Stimulated activated CD4-positive, alpha-beta T cell treated with anti-CD3 and anti-CD28 coated beads, Interleukin-4, amount 100 ng/mL, for 1 hour (primary cell): ENCODE measurements at places on chromosomes 5 and 9.

GRCh38 chr5:119212026-119212425, 141.1 kb downstream of the DMXL1 start:
- DNase-seq = no peak

GRCh38 chr5:9331372-9331771, 214.5 kb downstream of the SEMA5A start:
- no peak for DNase-seq

DNA sequence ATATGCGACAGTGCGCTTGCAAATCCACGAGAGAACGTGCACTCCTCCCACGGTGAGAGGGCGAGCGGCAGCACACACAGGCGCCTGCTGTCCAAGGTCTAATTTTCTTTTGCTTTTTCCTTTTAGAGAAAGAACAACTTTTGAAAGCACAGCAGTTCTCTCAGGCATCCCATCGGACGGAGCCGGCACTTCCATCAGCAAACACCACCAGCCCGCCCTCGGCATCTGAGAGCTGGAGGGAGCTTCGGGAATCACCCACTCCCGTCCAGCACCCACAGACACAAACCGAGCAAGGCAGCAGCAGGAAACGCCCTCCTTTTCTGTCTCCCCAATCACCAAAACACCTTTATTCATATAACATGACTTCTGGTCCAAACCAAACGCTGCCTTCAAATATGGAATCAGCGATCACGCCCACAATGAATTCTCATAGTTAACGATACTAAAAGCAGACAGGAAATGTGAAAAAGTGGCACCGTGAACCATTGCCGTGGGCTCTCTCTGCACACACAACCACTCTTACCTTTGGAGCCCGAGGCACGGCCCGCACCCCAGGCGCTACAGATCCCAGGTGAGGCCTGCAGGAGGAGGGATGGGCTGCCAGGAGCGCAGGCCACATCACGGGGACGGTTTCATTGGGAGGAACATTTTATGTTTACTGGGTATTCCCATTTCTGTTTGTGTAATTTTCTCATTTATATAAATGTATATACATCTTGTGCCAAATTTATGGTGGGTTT, 14.2 kb downstream of the LPCAT1 start:
- no peak for DNase-seq

DNA sequence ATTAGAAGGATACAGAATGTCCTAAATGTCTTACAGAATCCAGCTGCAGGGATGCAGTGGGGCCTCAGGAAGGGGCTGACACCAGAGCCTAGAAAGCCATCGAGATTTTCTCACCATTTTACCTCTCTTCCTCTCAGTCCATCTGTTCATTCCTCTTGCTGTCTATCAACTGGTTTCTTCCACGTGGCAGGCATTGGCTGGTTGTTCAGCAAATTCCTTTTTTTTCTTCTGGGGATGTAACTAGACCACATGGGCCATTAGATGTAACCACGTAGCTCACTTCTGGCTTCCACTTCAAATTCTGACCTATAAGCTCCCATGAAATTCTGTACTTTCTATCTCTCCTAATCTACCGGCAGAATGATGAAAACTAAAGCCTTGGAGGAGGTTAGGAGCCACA, 93.6 kb upstream of the MTAP start:
- DNase-seq = no peak

DNA sequence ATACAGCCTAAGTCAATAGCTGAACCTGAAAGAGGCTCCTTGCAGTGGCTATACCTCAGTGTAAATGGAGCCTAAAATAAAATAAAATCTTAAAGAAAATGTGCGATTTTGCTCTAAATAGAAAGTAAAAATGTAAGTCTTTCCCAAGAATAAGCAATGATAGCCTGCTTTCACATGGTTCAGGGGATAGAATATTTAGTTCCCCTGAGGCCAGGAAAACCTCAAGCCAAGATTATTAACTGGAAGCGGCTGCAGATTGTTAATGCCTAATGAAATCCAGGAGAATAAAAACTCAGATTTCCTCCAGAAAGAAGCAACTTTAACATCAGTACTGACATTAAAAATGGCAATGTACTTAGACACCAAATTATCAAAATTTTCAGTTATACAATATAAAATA, 463.7 kb downstream of the CYLC2 start:
- DNase-seq = no peak

DNA sequence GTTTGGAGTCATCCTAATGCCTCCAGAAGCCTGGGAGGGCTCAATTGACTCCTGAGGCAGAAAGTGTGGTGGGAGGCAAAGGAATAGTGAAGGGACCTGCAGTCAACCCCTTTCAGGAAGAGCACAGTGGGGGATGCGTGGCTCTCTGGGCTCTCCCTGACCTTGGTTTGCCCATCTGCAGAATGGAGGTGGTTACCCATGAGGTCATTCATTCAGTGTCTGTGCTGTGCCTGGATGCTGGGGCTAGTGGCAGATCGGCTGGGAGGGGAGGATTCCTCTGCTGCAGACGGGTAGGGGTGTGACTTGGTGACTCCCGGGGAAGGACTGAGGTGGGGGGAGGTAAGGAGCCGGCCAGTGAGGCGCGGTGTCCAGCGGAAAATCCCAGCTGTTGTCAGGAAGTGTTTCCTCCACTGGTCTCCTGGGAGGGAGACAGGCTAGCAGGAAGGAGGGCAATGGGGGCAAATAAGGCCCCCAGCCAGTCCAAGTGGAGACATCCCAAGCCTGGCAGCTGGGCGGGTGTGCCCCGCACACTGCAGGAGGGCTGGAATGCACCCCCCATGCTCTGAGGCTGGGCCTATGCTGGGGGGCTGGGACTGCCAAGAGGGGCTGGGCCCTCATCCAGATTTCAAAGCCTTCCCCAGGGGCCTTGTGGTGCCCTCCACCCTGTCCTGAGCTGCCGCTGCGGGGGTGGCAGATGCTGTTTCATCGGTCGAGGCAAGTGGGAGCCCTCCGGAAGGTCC, 10.9 kb downstream of the CXXC5 start:
- DNase-seq = no peak

DNA sequence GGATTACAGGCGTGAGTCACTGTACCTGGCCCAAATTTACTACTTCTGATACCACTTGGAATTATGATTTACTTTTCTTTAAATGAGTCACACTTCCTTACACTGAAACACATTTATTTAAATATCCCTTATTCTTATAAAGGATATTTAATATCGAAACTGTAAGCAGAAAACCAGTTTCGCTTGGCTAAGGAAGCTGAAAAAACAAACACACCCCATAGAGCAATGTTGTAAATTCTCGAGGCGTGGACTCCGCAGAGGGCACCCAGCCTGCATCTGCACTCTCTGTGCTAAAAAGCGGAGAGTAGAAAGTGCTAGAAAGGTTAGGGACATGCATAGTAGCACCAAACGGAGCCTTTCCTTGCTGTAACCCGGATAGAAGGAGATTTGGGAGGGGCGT, 86.5 kb downstream of the HMCN2 start:
- DNase-seq = no peak

DNA sequence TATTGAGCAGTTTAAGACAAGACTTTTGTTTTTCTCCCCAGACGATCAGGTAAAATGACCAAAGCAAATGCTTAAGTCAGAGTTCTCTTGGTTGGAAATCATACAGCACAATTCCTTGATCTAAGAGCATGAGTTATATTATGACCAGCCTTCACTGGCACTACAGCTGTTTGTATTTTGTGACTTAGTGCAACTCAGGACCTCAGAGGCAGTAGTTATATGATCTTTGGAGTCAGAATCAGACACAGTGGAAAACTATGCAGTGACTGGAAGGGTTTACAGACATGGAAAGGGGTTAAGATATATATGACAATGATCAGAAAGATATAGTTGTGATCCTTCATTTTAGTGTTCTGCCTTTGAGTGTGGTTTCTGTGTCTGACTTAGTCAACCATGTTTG, 24.3 kb downstream of the RAD23B start:
- DNase-seq = no peak

GRCh38 chr5:133950821-133951612, 17.4 kb downstream of the C5orf15 start:
- no peak for DNase-seq

DNA sequence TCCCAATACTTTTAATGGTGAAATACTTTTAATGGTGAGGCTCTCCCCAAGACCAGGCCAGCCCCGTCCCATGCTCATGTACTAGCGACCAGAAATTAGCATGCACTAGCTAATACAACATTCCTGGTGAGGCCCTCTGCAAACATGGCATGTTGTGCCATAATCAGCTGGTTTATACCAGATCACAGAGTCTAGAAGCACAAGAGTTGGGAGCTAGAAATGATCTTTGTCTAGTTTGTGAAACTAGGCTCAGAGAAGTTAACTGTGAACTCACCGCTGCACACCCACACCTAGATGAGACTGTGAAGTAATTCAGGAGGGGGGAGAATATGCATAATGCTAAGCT, 37.4 kb downstream of the MTMR12 start:
- DNase-seq = no peak

DNA sequence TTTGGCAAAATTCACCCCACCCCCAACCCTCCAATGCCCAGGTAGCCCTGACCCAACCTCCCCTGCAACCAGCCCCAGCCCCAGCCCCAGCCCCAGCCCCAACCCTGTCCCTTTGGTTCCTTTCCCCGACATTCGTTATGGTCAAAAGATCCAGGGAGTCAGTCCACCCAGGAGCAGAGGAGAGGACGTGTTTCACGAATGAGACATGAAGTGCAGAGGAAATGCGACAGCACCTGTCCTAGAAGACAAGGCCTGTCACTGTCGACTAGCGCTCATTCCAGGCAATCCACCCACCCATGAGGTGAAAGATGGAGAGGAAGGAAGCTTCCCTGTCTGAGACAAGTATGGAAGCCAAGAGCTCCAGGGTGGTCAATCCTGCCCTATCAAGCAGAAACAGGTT, 485.0 kb downstream of the SPATA31A7 start:
- no peak for DNase-seq

- no peak for DNase-seq
Observed at GRCh38 chr9:69215774-69216485, 41.9 kb downstream of the TJP2 start.

GRCh38 chr5:140295414-140295813, 7.5 kb downstream of the PFDN1 start:
- DNase-seq = no peak

GRCh38 chr5:147666419-147666818, 116.1 kb downstream of the JAKMIP2 start:
- no peak for DNase-seq

- DNase-seq = no peak
Observed at GRCh38 chr9:126298063-126298801, 28.4 kb upstream of the MVB12B start.

- DNase-seq = no peak
Observed at GRCh38 chr5:72624641-72625236, 117.5 kb upstream of the ZNF366 start.

DNA sequence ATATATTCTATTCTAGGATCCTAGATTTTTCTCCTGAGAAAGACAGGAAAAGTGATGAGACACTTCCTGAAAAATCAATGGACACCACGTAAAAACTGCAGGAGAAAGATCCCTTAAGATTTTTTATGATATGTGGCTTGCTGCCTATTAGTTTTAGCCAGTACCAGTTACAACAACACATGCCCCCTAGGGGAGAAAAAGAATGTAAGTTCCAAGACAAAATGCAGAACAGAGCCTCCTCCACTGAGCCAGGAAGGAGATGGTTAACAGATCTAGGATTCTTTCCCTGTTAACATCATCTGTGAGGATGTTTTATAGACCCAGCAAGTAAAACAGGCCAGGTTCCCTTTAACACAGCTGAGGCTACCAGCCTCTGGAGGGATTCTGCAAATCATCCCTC, 574.7 kb downstream of the TLE4 start:
- no peak for DNase-seq

GRCh38 chr5:151456321-151456940, 9.0 kb downstream of the SLC36A1 start:
- DNase-seq = no peak
